ENCODE measurements at places on chromosomes 6 and 20.

DNA sequence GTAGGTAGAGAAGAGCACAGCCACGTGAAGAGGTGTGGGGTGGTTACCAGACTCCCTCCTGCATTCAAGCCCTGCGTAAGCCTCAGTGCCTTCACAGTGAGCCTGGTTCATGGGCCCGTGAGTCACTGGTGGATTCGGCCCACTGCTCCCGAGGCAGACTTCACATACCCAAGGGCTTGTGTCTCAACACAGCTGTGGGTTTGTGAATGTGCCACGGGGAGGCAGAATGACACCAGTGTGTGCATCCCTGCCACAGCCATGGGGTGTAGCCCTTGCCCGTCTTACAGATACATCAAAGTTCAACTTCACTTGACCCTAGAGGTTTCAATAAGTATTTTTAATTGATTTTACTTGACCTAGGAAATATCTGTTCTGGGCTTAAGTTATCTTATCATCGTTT lies 108.5 kb downstream of the MAP3K4 start:
- no peak for ATAC-seq

- ATAC-seq: no peak
These were observed 111.6 kb downstream of the ERMARD start for GRCh38 chr6:169862892-169863525.

DNA sequence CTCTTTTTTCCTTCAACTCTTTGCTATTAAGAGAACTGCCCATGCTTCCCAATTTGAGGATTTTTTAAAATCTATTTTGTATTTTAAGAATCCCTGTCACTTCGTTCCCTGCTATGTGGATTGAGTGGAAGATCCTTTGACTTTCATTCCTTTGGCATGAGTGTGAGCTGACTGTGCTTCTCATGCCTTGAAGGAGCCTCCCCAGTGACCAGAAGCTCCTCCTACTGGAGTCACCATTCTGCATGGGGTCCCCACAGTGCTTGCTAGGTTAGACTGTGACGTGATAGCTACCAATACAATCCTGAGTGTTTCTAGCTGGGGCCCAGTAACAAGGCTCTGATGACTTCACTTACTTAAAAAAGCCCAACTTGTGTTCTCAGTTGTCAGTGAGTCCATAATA lies 104.4 kb upstream of the LAMP5 start:
- no peak for ATAC-seq

DNA sequence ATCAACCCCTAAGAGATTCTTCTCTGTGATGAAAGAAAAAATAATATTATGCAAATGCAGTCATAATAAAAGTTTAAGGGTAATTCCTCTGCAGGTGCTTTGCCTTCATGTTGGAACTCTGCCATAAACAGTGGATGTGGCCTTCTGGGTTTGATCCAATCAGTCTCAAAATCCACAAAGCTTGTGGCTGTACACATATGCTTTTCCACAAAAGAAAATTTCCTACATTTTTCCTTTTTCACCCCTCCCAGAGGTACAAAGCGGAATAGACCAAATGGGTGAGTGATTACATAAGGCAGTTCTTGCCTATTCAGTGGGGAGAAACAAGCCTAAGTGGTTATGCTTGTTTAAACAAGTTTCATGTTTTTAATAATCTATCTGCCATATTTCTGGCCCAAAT lies 16.7 kb downstream of the CALHM5 start:
- no peak for ATAC-seq

DNA sequence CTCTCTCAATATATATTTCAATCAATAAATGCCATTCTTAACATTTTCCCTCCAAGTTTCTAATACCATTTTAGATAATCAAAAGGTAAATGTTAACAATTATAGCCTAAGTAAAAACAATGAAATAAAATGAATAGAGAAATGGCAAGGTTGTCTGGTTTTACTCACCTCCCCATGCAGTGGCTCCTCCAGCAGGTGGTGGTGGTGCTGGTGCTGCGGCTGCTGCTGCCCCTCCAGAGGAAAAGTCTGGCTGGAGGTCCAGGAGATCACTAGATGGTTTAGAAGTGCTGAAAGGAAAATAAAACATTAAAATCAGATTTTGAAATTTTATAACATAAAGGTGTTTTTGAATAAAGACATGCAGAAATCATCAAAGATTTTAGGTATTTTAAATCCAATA lies 93.2 kb downstream of the PRSS35 start:
- no peak for ATAC-seq

DNA sequence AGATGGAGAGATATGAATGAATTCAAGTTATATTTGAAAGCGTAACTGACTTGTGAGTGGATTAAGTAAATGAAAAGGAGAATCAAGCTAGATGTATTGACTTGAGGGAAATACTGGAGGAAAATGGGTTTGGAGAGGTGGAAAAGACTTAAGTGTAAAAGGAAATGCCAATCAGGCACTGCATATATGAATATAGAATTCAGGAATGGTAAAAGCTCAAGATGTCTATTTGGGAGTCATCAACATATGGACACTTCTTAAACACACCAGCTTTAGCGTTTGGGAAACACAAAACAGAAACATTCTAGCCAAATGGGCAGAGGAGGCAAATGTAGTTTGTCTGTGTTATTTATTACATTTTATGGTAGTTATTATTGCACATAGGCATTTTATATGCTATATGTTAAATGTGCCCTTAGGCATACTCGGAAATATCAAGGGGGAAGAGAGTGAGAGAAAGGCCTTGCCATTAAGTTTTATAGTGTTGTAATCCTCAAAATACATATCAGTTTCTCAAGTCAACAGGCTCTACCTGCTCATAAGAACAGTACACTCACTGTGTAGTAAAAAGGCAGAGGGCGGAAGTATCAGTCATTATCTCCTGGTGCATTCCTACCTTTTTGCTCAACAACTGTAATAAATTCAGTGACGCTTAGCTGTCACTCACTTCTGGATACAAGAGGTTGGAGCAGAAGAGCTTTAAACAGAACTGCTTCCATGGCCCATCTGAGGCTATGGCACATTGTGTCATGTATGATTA lies 33.7 kb upstream of the ME1 start:
- ATAC-seq: no peak

DNA sequence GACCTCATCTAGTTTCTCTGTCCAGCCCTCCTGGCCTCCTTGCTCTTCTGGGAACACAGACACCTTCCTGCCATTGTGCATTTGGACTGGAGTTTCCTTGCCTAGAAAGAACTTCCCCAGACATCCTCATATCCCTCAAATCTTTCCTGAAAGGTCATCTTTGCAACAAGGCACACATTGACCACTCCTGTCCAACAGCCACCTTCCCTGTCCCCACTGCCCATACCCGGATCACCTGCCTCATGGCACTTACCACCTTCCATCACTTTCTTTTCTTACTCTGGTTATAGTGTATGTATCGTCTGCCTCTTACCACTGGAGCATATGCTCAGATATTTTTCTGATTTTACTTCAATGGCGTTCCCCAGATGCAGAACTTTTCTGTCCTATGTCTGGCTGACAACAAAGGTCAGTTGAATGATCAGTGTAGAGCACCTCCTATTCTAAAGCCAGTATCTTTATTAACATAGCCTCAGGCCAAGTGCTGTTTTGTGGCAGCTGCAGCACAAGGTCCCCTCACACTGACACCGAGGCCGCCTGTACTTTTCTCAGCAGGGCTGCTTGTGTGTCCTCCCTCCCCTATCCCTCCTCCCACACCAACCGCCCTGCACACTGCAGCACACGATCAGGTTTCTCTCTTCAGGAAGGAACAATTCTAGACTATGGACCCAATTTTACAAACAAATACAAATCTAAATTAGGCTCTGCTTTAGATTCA lies 4.1 kb downstream of the HLA-C start:
- no peak for ATAC-seq

DNA sequence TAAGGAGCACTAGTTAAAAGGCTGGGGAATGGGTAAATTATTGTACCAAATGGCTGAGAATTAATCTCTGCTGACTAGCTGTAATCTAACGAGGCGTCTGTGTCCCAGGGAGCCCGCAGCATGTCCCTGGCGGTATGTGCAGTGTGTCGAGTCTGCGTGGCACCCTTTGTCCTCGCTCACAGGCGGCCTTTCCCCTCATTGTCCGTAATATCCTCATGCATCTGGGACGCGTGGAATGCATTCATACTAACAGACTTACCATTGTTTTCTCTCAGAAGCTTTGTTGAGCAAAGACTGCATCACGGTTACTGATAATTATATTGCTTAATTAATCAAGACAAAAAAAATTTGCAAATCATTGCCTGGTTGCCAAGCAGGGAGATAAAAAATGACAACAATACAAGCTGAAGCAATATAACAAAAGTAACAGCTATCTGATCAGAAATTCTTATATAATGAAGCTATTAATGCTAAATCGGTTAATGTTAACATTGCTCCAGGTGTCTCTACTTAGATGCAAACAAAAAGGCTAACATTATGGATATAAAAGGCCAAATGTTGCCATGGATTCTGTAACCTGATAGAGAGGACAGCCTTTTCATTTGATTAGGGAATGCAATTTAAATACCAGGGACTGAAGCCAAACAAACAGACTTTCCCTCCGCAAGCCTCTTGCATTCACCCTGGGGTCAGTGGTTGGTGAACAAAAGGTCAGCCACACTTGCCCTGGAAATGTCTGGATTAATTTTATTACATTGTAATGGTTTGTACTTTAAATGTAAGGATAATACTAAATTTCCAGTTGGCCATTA lies 124.8 kb downstream of the INSM1 start:
- no peak for ATAC-seq

GRCh38 chr6:42010185-42010891 lies 40.0 kb upstream of the TAF8 start:
- ATAC-seq: peak; percentile 33

- ATAC-seq: no peak
These were observed 3.4 kb upstream of the HELZ2 start for GRCh38 chr20:63577317-63577894.
